Chondrocyte (in vitro differentiated cells): ENCODE measurements at places on chromosomes 1 and 21. TPM values are rescaled to one million over a fixed set of nuclear protein-coding genes. Genes with fewer than 3 reads are reported as not detected.

Gene ZNF593OS
- not detected in 3 replicates for total RNA-seq

Gene DSCAM
- 0.05 TPM in 1 of 3 replicates, not detected in the others for total RNA-seq

Gene MINDY1
- 12.5 to 18.2 TPM (median 14.8 TPM) in 3 replicates for total RNA-seq

Gene GBP3
- 9.2 to 14.3 TPM (median 10.1 TPM) in 3 replicates for total RNA-seq

Gene SMPDL3B
- 0.15 to 0.21 TPM in 2 of 3 replicates, not detected in the other for total RNA-seq

Gene GJC2
- total RNA-seq = 1.5 to 2.0 TPM (median 1.8 TPM) in 3 replicates

Gene HOOK1
- total RNA-seq = 0.31 to 0.40 TPM in 2 of 3 replicates, not detected in the other

Gene FAM72D
- 0.44 to 0.45 TPM in 2 of 3 replicates, not detected in the other for total RNA-seq

Gene VPS26C
- 39.2 to 52.8 TPM (median 44.3 TPM) in 3 replicates for total RNA-seq

Gene NUP210L
- 0.19 TPM in 1 of 3 replicates, not detected in the others for total RNA-seq

Gene OPTC
- total RNA-seq = not detected in 3 replicates

Gene DOP1B
- total RNA-seq = 17.1 to 23.1 TPM (median 17.8 TPM) in 3 replicates

Gene C8B
- total RNA-seq = not detected in 3 replicates

Gene CFHR4
- total RNA-seq = not detected in 3 replicates

Gene PPM1J
- 0.59 to 0.87 TPM (median 0.85 TPM) in 3 replicates for total RNA-seq

Gene LRRC39
- 1.00 to 1.3 TPM in 2 of 3 replicates, not detected in the other for total RNA-seq

Gene ABCA4
- 0.22 to 0.63 TPM (median 0.26 TPM) in 3 replicates for total RNA-seq

Gene CA14
- total RNA-seq = not detected in 3 replicates

Gene S100A16
- 111 to 122 TPM (median 115 TPM) in 3 replicates for total RNA-seq

Gene EVA1C
- 1.5 to 2.0 TPM (median 1.6 TPM) in 3 replicates for total RNA-seq

Gene FMOD
- total RNA-seq = 0.47 to 0.92 TPM (median 0.85 TPM) in 3 replicates

Gene LRRC7
- 0.58 TPM in 1 of 3 replicates, not detected in the others for total RNA-seq
